ENCODE measurements at places on chromosomes 3 and 15.

DNA sequence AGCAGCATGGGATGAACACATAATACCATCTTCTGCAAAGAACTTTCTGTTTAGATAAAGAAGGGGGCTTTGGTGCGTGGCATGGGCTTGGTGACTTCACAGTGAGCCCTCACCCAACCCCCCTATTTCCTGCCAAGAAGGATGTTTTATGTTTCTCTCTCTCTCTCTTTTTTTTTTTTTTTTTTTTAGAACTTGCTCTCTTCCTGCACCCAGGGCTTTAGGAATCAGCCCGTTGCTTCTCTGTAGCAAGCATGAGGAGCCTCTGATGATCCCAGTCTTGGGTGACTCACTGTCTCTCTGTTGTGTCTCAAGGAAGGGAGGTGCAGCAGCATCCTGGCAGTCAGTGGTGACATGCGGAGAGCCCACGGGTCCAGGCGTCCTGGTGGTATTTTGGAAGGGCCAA lies 49.1 kb downstream of the CCK start:
- DNase-seq, result peak; percentile 55

DNA sequence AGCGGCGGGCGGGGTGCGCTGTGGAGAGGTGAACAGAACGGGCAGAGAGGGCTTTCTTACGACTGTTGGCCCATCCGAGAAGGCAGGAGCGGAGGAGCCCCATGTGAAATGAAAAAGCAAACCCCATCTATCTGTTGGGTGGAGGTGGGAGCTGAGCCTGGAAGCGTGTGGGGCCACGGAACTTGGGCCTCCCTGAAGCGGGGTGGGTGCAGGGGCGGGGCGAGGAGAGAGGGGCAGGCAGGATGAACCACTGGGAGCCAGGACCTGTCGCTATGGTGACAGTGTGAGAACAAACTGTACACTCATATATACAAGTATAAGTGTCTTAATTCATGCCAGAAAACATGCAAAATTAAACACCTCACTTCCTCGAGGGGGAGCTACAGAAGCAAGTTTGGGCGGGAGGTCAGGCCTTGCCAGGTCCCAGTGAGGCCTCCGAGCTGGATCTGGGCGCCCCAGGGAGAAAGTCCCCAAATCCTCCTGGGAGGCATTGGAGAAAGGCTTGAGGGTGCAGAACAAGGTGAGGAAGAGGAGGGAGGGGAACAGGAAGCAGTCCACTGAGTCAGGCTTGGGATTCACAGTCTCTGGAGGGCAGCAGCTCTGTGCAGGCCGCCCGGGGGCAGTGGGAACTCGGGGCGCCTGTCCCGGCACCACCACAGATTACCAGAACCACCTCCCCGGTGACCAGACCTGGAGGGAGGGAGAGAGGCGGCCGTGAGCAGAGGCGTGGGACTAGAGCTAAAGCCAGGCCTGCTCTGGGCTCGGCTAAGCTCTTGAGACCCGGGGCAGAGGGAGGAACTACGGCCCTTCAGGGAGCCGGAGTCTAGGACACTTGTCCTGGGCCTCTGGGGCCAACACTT lies 34.8 kb downstream of the RBPMS2 start:
- DNase-seq, result peak; percentile 27

GRCh38 chr3:11154036-11154952 lies at the start of gene HRH1:
Gene HRH1 (plus strand): TSS chr3:11154493. CDS start chr3:11259038, 104,545 bp downstream.
- peak; percentile 33 for DNase-seq

- no peak for DNase-seq
These were observed 4.0 kb downstream of the TNK2 start for GRCh38 chr3:195904368-195904767.

DNA sequence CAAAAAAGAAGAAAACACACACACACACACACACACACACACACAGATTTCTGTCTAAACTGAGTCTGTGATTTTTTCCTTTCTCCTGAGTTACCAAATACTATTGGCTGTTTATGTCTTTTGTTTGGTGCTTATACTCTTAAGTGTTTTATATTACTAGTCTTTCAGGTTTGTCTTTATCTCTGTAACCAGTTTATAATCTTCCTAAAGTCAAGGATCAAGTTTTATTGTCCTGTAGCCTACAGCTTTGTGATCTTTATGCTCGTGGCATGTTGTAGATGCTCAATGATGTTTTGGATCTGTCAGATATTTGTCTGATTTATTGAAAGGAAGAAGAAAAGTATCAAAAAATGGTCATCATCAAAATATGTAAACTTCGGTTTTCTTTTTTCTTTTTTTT lies 4.6 kb downstream of the MAP2K5 start:
- DNase-seq, result no peak

- DNase-seq, result no peak
These were observed 222.8 kb upstream of the UBE2E2 start for GRCh38 chr3:22980346-22980745.

DNA sequence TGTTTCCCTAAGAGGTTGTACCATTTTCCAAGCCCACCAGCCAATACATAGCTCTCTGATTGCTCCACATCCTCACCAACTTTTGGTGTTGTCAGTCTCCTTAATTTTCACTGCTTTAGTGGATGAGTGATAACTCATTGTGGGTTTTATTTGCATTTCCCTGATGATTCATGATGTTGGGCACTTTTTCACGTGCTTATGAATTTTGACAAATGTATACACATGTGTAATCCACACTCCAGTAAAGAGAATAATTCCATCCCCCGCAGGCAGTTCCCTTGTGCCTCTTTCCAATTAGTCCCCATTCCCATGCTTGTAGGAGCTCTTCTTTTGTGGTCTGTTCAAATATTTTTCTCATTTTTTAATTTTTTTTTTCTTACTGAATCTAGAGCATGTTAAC lies 52.4 kb downstream of the ANP32A start:
- DNase-seq, result peak; percentile 77

DNA sequence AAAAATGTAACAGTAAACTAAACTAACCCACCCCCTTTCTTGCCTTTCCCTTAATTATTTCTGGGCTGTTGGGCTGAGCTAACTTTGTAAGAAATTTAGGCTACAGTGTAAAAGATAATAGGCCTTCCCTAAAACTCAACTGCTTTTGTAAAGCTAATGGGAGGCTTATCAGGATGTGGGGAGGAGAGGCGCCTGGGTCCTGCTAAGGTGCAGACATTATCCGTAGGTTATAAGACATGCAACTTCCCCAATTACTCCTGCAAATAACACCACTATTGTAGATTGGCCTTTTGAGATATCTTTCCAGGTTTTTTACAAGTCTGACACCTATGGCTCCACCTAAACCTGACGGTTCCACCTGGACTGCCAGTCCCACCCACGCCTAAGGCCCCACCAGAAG lies 88.3 kb downstream of the NPAP1 start:
- DNase-seq, result no peak

DNA sequence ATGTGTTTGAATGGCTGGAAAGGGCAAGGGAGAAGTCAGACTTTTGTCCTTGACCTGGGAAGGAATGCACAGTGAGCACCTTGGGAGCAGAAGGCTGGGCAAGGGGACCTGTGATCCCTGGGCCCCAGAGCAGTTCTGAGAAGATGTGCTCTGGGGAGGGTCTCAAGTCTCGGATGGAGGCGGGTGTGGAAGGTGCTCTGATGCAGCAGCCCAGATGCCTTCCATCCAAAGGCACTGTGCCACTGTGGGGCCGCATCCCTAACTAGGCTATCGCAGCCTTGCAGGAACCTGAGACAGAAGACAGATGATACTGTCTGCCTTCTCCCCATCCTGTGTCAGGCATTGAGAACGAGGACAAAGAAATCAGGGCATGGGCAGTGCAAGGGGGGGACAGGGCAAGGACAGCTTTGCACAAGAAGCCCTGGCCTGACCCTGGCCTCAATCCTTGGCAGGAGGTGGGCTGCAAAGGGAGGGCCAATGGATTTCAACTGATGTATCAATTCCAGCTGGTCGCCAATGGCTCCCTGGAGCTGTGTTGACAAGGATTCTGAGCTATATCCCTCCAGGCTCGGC lies 14.6 kb upstream of the PRKCD start:
- no peak for DNase-seq

GRCh38 chr3:188304501-188304900 lies 150.5 kb downstream of the LPP start:
- no peak for DNase-seq

GRCh38 chr3:66376568-66376967 lies 124.3 kb downstream of the LRIG1 start:
- peak; percentile 58 for DNase-seq

DNA sequence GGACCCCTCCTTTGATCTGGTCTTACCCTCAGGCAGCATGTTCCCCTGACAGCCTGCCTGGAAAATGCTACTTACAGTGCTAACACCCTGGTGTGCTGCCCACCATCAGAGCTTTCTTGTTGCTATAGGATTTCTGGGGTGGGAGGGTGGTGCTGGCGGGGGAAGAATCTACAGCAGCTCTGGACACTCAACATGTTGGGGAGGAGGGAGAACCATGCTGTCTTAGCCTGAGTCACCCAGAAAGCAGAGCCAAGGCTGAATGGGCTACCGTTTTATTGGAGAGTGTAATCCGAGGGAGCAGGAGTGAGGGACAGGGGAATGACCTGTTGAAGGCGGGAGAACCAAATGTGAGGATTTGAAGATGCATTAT lies 45.6 kb downstream of the MFSD1 start:
- peak; percentile 39 for DNase-seq

DNA sequence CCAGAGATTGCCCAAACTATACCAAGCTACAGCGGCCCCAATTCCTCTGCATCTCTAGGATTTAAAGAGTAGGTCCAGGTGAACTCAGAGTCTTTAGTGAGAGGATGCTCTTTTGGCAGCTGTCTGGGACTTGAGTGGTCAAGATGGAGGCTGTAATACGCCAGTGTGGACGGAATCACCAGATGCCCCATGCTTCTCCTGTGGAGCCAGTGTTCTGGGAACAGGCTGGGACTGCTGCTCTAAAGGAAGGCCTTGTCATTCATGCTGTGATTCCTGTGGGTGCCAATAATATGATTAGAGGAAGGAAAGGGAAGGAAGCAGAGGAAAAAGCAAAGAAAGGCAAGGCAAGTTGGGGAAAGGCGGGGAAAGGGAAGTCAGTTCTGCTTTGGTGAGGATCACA lies 17.4 kb upstream of the NOX5 start:
- DNase-seq, result no peak

DNA sequence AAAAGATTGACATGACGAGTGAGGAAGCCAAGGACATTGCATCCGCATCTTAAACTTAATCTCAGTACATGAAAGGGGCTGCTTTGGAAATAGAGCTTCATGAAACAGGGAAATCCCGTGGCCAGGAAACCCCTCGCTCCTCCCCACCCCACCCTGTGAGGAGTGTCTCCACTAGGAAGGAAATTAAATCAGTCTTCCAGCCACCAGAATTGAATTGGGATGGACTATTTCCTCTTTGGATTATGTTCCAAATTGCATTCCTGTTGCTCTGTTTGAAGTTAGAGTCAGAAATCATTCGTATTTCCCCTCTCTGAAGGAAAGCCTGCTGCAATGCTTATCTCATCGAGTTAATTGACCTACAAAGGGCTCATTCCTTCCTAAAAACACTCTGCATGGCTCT lies 35.8 kb downstream of the CLDN11 start:
- no peak for DNase-seq
